HT1080 (cell line): ENCODE measurements at places on chromosomes 1 and 21. TPM values are rescaled to one million over a fixed set of nuclear protein-coding genes. Genes with fewer than 3 reads are reported as not detected.

- DNase-seq: no peak
Measured at GRCh38 chr1:229409616-229410369, 24.1 kb downstream of the ACTA1 start.

The ZNF670 gene
- 3.3 and 3.6 TPM in 2 replicates for total RNA-seq

DNA sequence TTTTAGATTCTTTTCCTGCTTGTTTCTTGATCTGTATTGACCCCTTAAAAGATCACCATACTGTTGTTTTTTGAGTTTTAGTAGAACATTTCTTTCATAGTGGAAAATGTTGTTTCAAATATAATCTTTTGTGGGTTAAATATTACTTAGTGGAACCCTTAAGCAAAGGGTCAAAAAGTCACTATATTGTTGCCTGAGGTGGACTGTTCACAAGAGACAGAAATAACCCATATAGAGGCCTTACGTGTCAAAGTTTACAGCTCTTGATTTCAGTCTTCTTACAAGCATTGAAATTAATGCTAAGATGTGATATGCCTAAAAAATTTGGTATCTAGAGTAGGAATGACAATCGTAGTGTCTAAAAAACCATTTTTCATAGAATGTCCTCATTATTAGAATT lies 6.3 kb downstream of the DNAJB4 start:
- DNase-seq: no peak

The ACTL8 gene
- total RNA-seq: 31.1 and 32.7 TPM in 2 replicates

DNA sequence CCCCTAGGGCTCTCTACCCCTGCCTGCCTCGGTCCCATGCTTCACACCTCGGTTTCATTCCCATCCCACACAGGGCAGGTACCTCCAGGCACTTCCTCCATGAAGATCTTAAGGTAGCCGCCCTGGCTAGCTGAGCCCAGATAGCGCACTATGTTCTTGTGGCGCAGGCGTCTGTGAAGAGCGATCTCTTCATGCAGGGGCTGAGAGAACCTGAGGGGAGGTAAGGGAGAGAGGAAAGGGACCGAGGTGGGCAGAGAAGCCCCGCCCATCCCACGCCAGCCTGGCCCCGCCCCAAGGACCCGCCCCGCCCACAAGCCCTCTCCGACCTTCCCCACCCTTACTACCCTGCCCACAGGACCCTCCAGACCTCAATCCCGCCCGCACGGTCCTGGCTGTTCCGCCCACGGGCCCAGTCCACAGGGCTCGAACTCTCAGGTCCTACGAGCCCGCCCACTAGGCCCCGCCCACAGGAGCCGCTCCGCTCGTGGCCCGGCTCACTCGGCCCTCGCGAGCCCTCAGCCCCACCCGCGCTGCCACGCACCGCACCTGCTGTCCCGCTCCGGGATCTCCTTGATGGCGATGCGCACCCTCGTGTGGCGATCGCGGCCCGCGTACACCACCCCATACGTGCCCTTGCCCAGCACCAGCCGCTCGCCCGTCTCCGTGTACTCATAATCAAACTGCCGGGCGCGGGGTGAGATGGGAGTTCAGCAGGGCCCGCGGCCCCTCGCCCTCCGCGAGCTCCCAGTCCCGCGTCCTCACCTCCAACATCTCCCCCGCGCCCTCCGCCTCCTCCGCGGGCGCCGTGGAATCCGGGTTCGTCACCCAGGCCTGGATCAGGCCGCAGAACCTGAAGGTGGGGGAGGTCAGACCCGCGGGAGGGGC lies 6.4 kb downstream of the MAP3K6 start:
- no peak for DNase-seq

DNA sequence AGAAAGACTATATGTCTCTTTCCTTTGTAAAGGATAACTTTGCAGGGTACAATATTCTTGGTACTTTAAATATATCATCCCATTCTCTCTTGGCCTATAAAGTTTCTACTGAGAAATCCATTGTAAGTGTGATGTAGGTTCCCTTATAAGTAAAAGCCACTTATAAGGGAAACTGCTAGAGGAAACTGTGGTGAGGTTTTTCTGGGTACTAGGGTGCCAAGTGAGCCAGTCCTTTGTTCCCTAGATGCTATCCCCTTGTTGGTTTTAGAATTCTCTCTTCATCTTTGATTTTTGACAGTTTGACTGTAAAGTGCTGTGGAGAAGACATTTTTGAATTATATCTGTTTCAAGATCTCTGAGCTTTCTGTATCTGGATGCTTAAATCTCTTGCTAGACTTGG lies 108.9 kb upstream of the NEK7 start:
- no peak for DNase-seq

The NEK7 gene
- 42.7 and 48.7 TPM in 2 replicates for total RNA-seq

DNA sequence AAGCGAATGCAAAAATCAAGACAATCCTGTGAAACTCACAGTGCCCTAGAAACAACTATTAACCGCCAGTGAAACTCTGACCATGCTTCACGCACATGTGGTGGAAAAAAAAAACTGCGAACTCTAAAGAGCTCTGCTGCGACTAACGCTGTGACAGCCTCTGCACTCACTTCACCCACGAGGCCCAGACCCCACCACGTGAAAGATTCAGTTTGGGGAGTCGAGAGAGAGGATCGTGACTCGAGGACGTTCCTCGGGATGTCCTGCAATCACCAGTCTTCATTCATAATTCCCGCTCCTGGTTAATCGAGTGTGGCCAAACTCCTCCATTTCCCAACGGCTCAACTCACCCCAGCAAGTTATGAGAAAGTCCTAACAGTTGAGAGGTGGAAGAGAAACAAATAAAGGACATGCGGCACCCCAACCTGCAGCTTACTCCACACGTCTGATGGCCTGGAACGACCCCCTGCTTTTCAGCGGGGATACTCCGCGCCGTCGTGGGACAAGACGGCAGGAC lies 1.1 kb downstream of the SERBP1 start:
- DNase-seq: peak; percentile 35

DNA sequence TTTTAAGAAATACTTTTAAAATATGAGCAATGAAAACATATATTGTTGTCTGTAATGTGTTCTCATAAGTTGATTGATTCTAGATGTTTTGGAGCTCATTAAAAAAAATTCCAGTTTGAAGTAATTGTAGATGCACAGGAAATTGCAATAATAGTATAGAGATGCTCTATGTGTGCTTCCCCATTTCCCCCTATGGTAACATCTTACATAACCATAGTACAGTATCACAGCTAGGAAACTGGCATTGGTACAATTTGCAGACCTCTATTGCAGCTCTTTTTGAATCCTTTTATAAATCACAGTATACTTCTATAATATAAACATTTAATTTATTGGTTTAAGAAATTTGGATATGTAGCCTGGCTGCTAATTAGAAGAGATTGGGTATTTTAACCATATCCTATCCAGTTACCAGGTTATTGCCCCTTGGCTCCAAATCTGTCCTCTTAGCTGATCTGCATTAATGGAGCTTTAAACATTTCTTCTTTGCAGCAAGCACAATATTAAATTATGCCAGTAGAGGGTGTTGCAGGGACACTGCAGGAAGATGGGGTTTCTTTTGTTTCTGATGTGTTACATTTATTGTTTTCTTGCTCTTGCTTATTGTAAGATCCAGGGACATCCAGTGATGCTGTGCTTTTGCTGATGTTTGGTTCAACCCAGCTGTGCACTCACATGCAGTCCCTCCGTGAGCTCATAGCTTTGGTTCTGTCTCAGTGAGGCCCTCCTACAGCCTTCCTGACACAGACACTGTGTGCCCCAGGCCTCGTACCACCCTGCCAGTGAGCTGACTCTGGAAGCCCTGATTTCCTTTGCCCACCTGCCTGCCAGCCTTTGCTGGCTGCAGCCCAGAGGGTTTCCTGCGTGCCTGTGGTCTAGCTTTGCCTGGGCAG lies 103.3 kb downstream of the RABGAP1L start:
- DNase-seq: peak; percentile 79

The SPRR2D gene
- total RNA-seq: 1.5 TPM in 1 of 2 replicates, not detected in the other

DNA sequence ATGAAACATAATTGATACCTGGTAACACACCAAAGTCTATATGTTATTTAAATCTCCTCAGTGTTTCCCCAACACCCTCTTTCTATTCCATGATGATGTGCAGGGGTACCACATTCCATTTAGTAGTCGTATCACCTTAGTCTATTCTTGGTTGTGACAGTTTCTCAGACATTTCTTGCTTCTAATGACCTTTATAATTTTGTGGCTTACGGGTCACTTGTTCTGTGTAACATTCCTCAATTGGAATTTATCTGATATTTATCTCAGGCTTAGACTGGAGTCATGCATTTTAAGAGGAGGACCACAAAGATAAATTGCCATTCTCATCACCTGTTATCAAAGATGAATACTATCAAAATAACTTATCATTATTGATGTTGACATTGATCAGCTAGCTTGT lies 679.6 kb downstream of the USP25 start:
- DNase-seq: no peak

- no peak for DNase-seq
Measured at GRCh38 chr1:31467005-31467674, 54.1 kb downstream of the SERINC2 start.
